ENCODE measurements at places on chromosomes 3 and 15.

DNA sequence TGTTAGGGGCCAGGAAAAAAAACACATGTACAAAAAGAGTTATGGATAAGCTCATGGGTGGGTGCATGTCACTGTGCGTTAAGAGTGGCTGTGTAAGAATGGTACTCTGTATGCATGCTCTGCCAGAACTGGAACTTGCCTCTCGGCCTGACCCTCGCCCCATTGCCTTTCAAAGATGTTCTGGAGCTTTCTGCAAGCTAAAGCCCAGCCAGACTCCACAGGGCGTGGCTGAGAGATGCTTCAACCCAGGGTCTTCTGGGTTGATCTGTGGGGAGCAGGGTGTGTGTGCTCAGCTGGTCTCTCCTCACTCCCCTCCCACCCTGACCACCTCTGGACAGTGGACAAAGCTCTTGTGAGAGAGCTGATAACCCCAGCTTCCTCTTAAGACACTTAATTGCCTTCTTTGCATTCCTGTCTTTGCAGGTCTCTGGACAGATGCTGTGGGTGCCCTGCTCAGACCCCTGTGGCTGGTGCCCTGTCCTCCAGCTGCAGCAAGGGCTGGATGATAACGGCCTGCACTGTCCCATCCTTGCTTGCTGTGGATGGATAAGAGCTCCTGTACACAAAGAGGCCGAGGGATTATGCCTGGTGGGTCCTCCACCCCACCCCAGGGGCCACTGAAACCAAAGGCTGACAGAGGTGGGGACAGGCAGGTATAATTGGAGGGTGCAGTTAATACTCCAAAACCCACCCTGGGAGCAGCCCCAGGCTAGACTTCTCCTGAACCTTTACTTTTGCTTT is 28.7 kb downstream of the ALDH1L1 start:
- DNase-seq = no peak

GRCh38 chr15:60536314-60536713 is 57.4 kb upstream of the ICE2 start:
- no peak for DNase-seq

DNA sequence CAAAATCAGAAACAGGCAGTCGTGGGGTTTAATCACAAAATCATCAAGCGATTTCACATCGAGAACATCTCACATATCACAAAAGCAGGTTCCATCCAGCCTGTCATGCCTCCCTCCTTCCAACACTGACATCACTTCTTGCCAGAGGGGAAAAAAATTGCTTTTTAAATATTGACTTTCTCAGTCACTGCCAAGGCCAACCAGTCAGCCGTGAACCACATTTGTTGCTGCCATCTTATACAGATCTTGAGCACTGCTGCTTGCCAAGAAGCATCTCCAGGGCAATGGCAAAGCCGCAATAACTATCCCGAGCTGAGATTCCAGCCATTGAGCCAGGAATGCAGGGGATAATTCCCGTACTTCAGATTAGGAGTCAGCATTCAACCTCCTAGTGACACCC is 174.6 kb downstream of the ANXA2 start:
- DNase-seq = no peak

- DNase-seq = no peak
Observed at GRCh38 chr15:70495991-70496599, 267.3 kb downstream of the UACA start.

GRCh38 chr15:32834156-32834555 is 116.4 kb downstream of the GREM1 start:
- no peak for DNase-seq

DNA sequence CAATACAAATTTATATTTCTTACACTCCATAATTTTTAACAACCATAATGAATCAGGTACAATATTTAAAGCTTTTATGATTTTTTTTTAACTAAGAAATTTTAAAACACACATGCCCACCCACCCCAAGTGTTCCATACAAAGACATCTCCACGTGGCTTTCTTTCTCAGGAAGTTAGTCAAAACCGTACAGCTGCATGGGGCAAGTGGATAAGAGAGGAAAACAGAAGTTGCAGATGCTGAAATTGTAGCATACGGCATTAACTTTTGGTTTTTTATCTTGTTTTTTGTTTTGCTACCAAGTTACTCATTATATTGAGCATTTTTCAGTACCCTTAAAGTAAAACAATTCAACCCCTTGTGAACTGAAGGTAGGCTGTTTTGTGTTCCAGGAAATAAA is 14.8 kb downstream of the GNB4 start:
- no peak for DNase-seq

DNA sequence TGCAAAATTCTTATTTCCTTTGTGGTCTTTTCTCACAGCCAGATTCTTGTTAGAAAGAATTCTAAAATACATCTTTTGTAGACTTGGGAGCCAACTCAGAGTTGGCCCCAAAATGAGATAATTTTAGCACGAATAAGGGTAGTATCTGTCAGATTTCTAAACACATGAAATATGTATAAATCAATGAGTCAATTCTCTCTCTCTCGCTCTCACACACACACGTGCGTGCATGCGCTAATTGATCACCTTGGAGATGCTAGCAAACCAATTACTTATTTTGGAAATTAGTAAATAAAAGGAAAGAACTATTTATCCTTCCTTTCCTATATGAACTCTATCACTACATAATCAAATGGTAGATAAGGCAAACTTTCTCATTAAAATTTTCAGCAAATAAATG is 32.9 kb upstream of the PIK3R4 start:
- DNase-seq = no peak

DNA sequence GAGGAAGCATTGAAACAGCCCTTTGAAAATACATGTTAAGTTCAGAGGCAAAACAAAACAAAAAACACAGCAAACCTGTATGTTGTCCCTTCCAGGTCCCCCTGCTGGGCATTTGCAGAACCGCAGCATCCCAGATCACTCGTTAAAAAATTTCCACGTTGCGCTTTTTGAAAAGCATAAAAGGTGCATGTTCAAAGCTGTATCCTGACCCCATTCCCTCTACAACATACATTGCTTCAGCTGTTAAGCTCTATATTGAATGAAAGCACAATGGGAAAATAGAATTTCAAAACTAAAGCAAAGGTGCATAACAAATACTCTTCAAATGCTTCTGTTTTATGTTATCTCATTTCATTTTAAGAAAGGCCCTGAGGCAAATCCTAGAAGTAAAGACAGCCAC is 328.3 kb downstream of the THSD4 start:
- peak; percentile 14 for DNase-seq

GRCh38 chr15:90000186-90001001 is 730 bp upstream of the ZNF710 start:
- no peak for DNase-seq

DNA sequence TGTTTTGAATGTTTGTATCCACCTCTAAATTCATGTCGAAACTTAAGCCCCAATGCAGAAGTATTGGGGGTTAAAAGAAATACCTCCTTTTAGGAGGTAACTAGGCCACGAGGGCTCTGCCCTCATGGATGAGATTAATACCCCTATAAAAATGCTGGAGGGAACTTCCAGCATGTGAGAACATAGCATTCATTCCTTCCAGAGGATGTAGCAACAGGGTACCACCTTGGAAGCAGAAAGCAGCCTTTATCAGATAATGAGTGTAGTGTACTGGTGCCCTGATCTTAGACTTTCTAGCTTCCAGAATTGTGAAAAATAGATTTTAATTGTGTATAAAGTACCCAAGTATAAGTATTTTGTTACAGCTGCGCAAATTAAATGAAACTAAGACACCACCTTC is 353.4 kb upstream of the MANF start:
- no peak for DNase-seq

- DNase-seq = no peak
Observed at GRCh38 chr15:98420837-98421236, 227.5 kb upstream of the IGF1R start.

Measured in NCI-H526 treated with DMSO at 0.1 percent for 48 hours (cell line).